SW 1271 (cell line): ENCODE measurements at places on chromosomes 1 and 21.

DNA sequence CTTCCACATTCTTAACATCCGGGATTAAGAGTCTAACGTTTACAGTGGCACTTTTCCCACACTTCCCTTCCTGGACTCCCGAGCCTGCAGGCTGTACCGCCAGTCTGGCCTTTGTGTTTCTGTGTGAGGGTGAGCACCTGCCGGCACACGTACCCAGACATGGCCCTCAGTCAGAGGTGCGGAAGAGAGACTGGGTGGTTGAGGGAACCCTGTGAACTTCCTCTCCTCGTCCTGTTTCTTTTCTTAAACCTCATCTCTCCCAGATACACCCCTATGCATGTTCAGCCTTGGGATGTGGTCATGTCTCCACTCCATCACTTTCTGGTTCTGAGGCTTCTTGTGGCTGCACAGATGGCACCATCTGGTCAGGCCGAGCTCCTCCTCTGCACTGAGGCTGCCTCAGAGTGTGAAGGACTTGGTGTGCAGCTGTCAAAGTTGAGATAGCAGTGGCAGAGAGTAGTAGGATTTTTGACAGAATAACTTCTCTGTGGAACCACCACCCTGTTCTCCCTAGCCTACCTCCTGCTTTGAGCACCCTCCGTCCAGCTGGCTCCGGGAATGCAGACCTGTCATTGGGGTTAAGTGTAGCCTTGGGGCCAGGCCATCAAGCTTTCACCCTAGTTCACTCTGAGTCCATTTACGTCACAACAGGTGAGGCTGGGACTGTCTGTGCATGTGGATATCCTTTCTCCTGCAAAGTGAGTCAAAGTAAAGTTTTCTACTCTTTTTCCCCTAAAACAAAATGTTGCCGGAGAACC is 31.4 kb downstream of the VASH2 start:
- no peak for DNase-seq

GRCh38 chr1:237199026-237199425 is 157.0 kb downstream of the RYR2 start:
- DNase-seq, result no peak

- DNase-seq, result no peak
Observed at GRCh38 chr21:34536311-34536710, 24.3 kb upstream of the KCNE1 start.

DNA sequence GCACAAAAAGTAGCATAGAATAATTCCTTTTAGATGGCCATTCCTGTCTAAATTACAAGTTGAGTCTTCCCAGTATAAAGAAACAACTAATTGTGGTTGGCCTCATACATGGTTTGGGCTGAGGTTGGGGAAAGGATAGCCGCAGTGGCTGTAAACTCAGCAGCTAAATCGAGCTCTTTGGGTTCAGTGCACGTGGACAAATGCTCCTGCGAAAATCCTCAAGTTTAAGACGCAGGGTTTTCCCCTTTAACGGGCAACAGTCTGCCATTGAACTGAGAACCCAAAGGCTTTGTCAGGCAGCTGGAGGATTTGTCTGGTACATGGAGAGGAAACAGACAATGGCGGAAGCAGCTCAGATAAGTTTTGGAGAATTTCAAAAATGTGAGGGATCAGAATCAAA is 331.9 kb downstream of the TGFB2 start:
- no peak for DNase-seq

DNA sequence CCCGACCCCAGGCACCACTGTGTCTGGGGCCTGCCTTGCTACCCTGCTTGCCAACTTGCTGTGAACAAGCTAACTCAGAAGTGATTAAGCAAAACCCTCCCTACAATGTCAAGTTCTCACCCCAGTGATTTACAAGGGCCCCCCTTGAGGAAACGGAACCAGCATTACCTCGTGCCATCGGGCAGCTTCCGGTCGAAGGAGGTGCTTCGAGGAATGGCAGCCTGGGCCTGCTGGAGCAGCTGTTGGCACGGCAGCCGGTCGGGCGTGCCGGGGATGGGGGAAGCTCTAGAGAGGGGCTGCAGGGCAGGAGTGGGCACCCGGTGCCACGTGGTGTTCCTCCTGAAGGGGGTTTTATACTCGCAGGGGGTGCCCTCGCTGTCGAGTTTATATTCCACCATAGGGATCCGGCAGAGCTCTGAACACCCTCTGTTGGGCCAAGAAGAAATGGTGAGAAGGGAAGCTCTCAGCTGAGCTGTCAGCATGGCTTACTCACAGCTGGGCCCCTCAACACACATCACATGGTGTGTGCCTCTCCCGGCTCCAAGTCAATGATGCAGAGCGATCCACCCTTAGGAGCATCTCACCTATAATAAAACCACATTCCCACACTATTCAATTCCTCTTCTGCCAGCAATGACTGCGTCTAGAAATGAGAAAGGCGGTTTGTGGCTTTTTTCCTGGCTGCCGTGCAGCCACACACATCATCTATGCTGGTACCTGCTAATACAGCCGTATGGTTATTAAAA is 184.4 kb downstream of the SIPA1L2 start:
- no peak for DNase-seq

DNA sequence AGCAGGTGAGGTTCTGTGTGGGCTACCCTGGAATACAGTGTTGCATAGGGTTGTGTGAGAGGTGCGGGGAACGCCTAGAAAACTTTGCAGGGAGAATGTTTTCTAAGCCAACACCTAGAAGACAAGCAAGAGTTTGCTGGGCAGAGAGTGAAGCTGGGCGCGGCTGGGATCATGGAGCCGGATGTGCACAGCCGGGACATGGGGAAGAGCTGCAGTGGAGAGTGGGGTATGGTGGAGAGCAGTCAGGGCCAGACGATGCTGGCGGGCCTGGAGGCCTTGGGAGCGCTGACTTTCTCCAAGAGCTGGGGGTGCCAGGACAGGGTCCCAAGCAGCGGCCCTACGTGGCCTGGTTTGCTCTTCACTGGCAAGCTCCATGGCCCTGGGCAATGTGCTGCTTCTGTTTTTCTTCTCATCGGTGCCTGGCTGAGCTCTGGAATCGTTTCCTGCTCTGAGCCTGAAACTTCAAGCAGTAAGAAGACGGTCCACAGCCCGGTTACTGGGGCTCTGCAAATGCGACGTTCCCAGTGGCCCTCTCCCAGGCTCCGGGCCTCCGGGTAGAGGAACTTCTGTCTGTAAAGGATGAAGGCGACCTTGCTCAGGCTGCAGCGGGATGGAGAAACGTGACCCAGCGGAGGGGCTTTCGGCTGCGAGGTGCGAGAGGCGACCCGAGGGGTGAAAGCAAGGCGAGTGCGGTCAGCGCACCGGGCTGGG is 51.9 kb upstream of the CD34 start:
- no peak for DNase-seq

- DNase-seq, result no peak
Observed at GRCh38 chr1:99457381-99458165, 188.3 kb upstream of the PALMD start.

GRCh38 chr1:29931477-29932175 is 695.3 kb downstream of the PTPRU start:
- DNase-seq, result no peak

DNA sequence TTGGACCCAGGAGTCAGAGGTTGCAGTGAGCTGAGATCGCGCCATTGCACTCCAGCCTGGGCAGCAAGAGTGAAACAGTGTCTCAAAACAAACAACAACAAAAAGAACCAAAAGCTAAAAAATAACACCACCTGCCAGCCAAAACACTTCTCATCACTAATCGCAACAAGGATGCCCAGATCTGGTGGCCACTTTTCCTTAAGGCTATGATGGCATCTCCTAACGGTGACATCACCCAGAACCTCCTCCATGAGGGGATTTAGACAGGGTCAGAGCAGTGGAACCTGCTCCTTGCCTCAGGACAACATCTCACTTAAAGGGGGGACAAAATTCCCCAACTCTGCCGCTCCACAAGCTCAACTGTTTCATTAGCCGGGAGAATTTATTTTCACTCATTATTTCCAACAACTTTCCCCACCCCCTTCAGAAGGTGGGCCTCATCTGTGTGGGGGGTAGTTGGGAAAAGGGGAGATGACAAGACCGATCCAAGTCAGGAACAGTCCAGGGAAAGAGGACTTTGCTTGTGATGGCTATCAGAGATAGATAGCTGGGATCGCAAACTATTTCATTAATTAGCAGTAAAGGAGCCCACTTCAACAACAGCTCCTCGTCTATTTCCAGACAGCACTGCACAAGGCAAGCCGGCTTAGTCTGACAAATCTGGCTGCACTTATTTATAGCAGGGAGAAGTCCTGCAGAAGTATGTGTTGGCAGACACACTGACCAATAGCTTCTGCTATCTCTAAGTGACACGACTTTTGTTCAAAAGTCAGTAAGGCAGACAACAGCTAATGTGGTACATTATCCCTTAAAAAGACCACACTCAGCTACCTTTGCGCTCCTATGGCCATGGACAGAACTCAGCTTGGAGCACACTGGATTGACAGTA is 2.6 kb downstream of the PABPC4 start:
- no peak for DNase-seq

DNA sequence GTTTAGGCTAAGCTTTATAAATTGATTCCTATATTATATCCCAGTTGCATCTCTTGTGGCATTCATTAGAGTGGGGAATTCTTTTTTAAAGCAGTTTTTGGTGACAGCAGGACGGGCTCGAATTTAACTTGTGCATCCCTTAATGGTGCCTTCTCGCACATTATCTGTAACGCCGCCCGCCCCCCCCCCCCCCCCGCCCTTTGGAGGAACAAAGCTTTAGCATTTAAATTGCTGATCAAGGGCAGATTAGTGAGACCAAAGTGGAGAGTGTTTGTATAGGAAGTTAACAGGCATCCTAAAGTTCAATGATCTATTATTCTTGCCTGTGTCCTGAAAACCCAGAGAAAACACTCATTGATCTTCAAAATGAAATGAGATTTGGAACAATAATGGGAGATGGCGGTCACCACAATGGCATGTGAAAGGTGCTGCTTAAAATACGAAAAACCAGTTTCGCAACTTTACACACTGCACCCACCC is 2.2 kb downstream of the LMO4 start:
- no peak for DNase-seq

GRCh38 chr1:212713465-212714136 is 14.0 kb upstream of the BATF3 start:
- no peak for DNase-seq

- DNase-seq, result no peak
Observed at GRCh38 chr1:178593515-178593914, 80.6 kb downstream of the TEX35 start.

- DNase-seq, result no peak
Observed at GRCh38 chr1:189623336-189623735, 854.3 kb downstream of the BRINP3 start.

DNA sequence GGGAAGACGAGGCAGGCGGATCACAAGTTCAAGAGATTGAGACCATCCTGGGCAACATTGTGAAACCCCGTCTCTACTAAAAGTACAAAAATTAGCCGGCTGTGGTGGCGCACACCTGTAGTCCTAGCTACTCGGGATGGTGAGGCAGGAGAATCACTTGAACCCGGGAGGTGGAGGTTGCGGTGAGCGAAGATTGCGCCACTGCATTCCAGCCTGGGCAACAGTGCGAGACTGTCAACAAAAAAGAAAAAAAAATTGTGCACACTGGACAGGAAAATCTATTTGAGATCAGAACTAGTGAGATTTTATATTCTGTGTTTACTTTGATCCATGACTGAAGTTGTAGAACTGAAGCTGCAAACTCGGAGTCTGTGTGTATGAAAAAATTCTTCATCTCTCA is 40.2 kb downstream of the SNRPE start:
- no peak for DNase-seq

GRCh38 chr1:42136466-42136865 is 16.7 kb upstream of the GUCA2B start:
- no peak for DNase-seq

DNA sequence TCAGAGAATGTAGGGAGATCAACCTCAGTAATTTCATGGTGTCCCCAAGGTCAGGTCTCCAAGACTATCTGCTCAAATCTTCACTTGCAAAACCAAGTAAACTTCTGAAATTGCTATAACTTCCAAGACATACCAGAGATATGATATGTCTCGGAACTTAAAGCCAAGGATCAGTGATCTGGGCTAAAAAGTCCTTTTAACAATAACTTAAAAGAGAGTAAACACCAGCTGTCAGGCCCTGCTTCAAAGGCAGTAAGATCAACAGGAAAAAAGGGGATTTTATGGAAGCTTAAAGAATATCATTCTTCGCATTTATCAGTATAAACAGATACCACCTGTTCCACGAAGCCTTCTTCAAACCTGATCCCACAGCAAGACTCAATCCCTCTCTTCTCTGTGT is 13.7 kb downstream of the UBR4 start:
- no peak for DNase-seq

GRCh38 chr1:15341634-15342407 is 67.9 kb upstream of the EFHD2 start:
- DNase-seq, result no peak

- no peak for DNase-seq
Observed at GRCh38 chr1:121544500-121544899, 359.7 kb downstream of the SRGAP2C start.

DNA sequence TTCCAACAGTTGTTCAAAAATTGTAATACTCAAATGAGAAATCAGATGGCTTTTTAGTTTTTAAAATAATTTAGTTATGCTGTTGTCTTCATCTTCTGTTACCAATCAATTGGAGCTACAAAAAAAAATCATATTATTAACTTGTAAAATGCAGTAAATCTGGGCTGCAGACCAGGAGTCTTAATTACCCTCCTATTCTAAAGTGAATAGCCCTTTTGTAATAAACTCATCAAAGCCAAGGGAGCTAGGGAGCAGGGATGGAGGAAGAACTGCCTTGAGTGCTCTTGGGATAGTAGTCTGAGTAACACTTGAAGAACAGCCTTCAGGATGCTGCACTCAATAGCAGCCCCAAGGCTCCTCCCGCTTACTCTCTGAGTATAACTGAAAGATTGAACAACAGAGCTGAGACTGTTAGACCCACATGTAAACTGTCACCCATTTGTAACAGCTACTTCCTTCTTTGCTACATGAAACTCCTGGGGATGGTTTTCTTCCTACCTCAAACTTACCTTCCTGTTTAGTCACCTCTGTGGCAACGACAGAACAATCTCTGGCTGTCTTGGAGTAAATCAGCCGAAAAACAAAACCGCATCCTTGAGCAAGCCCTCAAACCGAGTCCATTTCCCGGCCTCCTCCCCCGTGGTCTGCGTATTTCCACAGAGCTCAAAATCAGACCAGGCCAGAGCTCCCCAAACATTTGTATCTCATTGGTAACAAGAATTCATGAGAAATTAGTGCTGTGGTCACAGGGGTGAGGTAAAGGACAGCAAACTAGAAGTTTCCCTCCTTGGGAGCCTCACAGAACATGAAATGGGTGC is 55.9 kb downstream of the CD58 start:
- DNase-seq, result no peak

GRCh38 chr1:110434946-110435345 is 16.0 kb upstream of the PROK1 start:
- no peak for DNase-seq

DNA sequence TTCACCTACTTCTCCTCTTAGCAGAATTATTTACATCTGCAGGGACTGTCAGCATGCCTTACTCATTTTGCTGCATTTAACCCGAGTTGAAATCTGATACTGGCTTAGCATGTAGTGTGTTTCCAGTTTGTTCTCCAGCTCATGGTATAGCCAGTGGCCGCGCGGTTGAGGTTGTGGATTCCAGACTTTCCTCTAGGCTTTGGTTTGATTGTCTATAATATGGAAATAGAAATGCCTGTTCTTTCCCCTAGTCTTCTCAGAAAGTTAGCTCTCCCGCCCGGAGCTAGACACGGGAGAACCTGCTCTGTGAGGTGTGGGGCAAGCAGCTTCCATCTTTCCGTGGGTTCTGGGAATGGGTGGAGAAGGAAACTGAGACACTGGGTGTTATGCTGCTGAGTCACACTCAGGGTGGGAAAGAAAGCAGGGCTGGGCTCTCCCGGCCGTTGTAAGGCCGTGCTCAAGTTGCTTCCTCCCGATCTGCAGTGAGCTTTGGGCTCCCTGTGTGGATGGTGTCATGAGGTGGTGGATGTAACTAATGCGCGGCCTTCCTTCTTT is 206.8 kb upstream of the TMEM51 start:
- DNase-seq, result no peak
